ENCODE measurements at places on chromosomes 6 and 20.

- no peak for DNase-seq
These were observed 53.7 kb upstream of the STX16 start for GRCh38 chr20:58597249-58597891.

- no peak for DNase-seq
These were observed 91.3 kb upstream of the PAK5 start for GRCh38 chr20:9930142-9930541.

GRCh38 chr6:54252496-54252895 lies 55.7 kb upstream of the TINAG start:
- DNase-seq, result no peak

- DNase-seq, result no peak
These were observed 1.2 kb downstream of the AKAP12 start for GRCh38 chr6:151240791-151241642.

DNA sequence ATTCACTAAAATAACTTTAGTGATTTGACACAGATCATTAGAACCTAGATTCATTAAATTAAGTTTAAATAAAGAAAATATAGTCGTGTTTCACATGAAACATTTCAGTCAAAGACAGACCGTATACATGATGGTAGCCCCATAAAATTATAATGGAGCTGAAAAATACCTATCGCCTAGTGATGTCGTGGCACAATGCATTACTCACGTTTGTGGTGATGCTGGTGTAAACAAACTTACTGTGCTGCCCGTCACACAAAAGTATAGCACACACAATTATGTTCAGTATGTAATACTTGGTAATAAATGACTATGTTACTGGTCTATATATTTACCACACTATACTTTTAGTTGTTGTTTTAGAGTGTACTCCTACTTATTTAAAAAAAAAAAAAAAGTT lies 17.3 kb downstream of the DST start:
- no peak for DNase-seq

DNA sequence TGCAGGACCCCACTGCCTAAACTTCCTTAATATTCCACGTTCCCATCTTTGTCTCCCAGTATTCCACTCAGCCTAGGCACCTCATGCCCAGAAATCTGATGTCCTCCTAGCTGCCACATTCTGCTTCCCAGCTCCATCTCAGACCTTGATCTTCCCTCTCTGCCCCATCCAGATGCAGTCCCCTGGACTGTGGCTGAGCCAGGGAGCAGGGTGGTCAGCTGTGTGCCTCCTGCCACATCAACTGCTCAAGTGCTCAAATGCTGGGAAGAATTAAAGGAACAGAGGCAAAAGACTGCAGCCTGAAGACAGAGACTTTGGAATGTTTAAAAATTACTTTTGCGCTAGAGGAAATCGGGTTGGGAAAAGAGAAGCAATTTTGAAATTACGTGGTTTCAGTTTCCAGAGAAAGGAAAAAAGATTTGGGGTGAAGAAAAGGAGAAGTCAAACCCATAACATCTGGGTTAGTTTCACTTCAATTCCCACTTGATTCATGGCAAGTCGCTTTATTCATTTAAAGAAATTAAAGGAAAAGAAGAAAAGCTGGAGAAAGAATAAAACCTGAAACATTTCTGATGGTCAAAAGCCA lies 704.8 kb downstream of the PTPRT start:
- no peak for DNase-seq

DNA sequence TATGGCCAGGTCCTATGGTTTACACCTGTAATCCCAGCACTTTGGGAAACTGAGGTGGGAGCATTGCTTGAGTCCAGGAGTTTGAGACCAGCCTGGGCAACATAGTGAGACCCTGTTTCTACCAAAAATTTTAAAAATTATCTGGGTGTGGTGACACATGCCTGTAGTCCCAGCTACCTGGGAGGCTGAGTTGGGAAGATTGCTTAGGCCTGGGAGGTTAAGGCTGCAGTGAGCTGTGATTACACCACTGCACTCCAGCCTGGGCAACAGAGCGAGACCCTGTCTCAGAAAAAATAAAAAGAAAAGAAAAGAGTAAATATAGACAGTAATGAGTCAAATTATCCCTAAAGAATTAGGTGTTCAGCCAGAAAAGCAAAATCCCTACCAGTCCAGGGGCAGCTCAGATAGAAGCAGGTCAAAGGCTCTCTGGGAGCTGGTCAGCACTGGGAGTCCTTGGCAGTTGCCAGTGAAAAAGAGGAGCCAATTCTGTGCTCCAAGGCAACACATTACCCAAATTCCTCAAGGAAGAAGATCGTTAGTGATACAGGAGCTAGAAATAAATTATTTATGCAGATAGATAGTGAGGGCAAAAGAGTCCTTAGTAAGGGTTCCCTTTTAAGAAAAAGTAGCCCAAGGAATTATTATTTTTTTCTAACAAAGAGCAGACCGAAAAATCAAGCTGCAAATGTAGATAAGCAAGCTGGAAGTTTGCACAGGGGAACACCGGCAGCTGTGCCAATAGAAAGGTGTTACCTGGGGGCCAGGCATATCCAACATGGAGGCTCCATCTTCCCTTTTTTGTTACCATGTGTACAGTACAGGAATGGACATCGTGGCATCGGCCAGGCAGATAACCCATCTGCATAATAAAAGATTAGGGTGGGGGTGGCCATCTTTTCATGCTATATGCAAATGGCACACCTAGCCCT lies 31.4 kb upstream of the SEC63 start:
- no peak for DNase-seq

DNA sequence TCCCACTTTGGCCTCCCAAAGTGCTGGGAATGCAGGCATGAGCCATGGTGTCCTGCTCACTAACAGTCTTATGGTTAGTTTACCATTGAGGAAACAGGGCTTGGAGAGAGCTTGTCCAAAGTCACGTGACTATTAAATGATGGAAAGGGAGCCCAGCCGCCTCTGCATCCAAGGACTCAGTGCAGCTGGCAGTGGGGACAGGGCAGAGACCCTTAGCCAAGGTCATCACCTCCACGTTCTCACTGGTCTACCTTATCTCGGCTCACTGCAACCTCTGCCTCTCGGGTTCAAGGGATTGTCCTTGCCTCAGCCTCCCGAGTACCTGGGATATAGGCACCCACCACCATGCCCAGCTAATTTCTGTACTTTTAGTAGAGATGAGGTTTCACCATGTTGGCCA lies 109.3 kb downstream of the SLC23A2 start:
- DNase-seq, result no peak

- peak; percentile 47 for DNase-seq
These were observed at the start of gene SLC2A4RG for GRCh38 chr20:63739130-63740069. TSS of gene SLC2A4RG (plus strand) at chr20:63739776. CDS start at chr20:63739913, 137 bp downstream.

GRCh38 chr20:58650181-58650775 lies 805 bp upstream of the STX16 start:
- peak; percentile 26 for DNase-seq

DNA sequence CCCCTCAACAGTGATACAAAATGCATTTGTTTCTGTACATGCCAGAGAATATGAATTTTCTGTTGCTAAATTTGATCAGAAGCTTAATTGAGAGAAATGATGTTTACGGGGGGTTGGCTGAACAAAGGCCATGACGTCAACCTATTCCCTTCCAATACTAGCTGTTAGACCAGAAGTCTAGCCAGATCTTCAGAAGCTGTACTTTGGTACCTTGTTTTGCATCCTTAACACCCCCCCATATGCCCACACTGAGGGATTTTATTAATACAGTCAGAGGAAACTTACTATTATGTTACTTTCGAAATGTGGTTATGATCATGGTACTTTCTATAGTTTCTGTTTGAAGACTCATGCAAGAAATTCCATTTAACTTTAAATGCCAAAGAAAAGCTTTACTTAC lies 3.1 kb downstream of the NCOA7 start:
- DNase-seq, result no peak

- peak; percentile 73 for DNase-seq
These were observed 773 bp upstream of the AHI1 start for GRCh38 chr6:135498185-135498841.
